ENCODE measurements at places on chromosomes 11 and 22.

DNA sequence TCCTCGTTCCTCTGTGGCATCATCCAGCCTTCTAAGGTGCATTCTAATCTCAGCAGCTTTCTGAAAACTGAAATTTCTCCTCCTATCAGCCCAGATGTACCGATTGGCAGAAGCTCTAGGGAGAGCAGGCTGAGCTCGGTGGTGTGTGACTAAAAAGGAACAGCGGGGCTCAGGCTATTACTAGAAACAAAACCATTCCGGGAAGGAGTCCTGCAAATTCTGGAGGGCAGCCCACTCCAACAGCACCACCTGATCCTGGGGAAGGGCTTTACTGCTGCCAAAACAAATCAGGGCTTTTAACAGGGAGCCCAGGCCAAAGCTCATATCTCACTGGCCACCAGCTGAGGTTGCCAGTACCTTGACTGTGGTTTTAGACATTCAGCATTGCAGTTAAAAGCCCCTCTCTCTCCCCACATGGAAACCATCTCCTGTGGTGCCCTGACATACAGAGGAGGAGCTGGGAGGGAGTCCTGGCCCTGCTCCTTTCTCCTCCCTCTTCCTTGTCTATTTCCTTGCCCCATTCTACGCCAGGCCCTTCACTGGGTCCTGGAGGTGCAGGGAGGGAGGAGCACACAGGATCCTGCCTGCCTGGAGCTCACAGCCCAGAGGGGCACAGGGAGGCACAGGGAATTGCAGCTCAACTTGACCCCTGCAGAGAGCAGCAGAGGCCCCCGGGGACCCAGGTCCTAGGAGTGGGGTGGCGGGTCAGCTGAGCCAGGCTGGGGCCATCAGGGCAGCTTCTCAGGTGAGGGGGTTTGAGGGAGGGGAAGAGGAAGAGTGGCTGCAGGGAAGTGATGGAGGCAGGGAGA is 889 bp downstream of the PLAAT4 start:
- DNase-seq = peak; percentile 51

GRCh38 chr22:32600147-32600546 is 125.5 kb downstream of the FBXO7 start:
- DNase-seq = no peak

- no peak for DNase-seq
Observed at GRCh38 chr11:21635394-21636145, 557.3 kb upstream of the ANO5 start.

GRCh38 chr11:81725701-81726100 is 1008.0 kb downstream of the FAM181B start:
- DNase-seq = no peak

GRCh38 chr11:109704432-109704831 is 282.4 kb downstream of the C11orf87 start:
- DNase-seq = no peak

DNA sequence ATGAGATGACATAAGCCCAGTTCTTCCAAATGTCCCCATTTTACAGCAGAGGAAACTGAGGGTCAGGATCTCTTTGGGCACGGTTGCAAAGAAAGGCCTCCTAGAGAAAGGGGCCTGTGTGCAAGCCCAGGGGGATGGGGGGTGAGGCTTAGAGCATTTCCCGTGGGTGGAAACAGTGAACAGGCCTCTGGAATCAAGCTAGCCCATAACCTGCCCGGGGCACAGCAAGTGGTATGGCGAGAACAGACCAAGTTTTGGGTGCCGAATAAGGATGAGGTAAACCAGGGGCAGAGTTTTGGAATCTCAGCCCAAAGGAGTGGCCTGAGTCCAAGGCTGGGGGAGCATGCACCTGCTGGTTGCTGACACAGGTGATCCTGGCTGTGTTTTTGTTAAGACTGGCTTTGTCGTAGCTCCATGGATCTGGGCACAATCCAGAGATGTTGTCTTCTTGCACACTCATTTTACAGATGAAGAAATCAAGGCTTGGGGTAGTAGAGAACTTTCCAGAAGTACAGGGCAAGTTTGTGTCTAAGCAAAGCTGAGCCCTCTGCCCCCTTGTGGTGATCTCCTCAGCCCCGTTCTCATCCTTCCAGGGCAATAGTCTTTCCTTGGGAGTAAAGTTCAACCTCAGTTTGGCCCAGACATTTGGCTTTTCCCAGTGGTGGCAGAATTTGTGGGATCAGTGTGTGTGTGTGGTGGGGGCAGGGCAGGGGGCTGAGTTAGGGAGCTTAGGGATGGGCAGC is 53.5 kb upstream of the MYEOV start:
- no peak for DNase-seq

DNA sequence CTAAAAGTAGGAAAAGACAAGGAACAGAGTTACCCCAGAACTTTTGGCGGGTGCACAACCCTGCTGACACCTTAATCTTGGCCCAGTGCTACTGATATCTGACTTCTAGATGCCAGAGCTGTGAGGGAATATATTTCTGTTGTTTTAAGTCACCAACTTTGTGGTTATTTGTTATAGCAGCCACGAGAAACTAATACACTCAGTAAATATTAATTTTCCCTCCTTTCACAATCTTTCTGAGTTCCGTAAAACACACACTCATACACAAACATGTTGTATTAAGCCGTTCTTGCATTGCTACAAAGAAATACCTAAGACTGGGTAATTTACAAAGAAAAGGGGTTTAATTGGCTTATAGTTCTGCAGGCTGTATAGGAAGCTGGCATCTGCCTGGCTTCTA is 16.1 kb upstream of the ZDHHC13 start:
- no peak for DNase-seq

DNA sequence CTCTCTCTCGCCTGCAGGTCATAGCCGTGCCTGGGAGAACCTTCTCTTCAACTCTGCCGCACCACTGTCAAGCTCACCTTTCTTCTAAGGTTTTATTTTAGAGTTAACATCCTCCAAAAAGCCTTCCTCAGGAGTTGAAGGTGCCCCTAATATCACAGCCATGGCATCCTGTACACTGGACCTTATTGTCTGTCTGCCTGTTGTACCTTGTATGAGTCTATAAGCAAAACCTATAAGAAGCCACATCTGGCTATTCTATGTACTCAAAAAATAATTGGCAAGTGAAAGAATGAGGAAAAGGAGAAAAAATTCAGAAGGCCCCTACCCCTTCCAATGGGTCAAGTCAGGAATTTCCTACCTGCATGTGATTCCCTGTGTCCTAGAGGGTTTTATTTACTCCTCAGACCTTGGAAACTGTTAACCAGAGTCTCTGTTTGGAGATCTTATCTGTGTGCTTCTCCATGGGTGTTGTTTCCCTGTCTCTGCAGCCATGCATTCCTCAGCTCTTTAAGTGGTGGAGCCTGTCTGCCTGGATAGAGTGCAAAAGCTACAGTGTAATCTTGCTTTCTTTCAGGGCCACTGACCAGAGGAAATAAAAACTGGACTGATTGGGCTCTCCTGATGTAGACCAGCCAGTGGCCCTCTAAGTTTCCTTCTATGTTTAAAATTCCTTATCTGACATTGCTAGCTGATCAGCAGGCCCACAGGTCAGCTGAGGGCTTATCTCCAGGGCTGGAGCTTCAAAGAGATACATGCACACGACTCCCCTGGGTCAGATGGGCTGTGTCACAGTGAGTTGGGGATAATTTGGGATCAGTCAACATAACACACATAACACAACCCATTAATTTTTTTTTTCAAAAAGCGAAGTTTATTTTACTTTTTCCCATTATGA is 37.6 kb upstream of the TMEM135 start:
- DNase-seq = no peak

DNA sequence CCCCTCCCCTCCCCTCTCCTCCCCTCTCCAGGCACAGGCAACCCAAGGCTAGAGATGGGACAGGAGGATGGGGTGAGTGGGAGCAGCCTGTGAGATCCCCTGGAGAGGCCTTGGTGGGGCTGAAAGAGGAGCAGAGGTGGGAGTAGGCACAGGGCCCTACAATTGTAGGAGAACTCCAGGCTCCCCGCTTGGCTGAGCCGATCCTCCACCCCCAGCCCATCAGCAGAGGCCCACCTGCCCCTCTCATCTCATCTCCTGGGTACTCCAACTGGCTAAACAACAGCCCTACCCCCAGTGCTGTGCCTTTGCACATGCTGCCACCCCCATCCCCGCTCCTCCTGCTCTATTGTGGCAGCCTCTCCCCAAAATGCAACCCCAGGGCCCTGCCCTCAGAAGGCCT is 52.0 kb upstream of the A4GALT start:
- DNase-seq = no peak

DNA sequence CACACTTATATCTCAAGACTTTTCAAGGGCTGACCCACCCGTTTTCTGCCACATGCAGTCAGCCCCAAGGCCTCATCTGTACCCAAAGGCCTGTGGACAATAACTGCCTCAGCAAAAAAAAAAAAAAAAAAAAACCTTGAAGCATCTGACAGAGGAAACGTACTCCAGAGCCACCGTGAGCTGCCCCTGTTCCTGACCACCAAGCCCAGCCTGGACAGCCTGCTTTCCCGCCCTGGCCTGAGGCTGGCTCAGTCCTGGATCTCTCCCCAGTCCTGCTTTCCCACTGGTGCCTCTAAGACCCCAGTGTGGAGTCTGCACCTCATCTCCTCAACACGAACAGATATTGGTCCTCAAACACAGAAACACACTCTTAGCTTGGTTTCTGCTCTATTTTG is 66.5 kb downstream of the SLC35F2 start:
- no peak for DNase-seq

DNA sequence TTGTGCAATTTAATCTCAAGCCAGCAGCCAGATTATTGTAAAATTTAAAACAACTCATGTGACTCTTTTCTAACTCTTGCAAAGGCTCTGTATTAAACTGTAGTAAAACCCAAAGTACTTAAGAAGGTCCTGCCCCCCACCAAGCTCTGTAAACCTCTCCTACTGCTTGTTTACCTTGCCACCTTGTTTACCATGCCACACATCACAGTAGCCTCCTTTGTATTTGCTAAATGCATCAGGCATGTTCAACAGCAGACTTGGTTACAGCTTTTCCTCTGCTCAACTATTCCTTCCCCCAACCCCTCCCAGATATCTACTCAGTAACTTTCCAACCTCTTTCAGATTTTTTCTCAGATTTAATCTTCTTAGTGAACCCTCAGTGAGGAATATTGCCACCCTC is 861.6 kb downstream of the METTL15 start:
- no peak for DNase-seq

DNA sequence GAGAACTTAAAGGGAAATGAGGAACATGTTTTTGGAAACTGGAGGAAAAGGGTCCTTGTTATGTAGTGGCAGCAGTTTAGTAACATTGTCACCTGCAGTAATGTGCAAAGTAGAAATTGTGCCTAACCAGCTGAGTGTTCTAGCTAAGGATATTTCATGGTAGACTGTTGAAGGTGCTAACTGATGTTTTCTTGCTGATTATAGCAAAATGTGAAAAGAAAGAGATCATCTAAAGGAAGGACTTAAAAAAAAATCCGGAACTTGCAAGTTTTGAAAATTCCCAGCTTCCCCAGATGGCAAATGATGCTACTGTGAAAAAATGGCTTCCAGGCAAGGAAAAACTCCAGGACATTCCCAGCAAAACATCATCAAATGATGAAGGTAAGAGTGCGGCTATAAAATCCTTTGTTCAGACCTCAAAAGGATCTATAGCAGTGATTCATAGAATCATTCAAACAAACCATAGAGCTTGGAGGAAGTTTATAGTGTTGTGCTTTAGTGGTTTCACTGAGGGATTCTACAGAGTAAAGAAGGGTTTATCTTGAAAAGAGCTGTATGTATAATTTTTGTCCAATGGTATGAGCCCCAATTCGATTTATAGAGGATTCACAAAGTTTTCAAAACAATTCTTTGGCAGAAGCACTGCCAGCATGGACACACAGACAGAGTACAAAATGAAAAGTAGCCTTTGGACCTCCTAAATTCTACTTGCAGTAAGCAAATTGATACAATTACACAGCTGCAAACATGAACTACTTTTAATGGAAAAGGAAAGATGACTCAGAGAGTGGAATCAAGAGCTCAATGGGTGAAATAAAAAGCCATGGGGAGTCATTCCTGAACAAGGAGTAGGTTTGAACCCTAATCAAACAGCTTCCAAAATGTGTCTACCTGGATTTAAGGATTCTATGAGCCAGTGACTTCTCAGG is 4.3 kb upstream of the TRIM44 start:
- DNase-seq = no peak

DNA sequence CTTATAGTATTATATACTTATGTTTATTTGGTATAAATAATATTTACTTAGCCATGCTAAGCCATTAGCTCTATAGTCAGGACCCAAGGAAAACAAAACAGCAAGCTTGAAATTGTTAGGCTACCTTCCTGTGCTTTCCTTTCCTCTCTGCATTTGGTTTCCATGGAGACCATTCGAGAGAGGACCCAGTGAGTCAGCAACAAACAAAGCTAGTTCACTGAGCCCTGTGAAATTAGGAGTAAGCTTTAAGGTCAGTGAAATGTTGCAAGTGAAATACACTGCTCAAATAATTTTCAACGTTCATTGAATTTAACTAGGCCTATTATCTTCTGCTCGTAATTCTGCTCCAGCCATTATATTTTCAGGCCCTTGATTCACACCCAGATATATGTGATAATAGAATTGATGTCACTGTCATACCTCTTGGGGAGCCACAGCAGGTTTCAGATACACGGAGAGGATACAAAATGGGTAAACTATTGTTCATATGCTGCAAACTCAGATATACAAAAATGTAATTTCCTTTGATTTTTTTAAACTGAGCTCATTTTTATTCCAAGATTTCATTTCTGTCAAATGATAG is 9.1 kb upstream of the OR10D3 start:
- DNase-seq = no peak

DNA sequence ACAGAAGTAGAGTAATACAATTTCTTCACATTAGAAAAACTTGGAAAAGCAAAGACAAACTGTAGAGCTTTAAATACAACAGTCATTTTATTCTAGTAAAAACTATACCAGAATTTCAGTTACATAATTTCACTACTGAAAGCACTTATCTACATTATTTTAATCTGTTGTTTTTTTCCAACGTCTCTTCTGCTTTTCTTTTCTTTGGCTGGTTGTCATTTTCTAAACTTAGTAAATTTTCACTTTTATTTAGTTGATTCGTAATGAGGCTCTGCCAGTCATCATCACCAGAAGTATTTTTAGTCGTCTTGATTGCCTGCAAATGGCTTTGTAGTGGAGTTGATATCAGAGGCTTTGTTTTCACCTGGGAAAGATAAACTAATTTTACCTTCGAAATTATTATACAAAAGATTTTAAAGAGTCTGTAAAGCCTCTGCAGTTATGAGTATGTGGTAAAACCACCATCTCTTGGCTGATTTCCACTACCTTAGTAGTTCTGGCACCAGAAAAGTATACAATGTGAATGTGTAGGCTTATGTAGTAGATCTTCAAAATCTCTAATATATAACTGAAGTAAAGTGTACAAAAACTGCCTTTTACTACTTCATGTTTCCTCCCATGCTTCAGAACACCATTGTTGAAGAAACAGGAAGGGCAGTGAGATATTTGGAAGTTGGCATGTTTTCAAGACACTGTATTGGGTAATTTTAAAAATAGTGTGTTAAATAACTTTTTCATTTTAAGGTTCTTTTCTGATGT is 19.2 kb downstream of the EIF3M start:
- DNase-seq = no peak

GRCh38 chr22:48742191-48742555 is 1085.5 kb downstream of the BRD1 start:
- no peak for DNase-seq

- DNase-seq = no peak
Observed at GRCh38 chr11:20661445-20661844, 7.9 kb upstream of the NELL1 start.

GRCh38 chr11:119919656-119920055 is 190.7 kb upstream of the NECTIN1 start:
- DNase-seq = no peak

Measured in hypothalamus (tissue), 51 donors.